Frontal cortex (tissue), 4 donors: ENCODE measurements at places on chromosomes 2 and 18.

DNA sequence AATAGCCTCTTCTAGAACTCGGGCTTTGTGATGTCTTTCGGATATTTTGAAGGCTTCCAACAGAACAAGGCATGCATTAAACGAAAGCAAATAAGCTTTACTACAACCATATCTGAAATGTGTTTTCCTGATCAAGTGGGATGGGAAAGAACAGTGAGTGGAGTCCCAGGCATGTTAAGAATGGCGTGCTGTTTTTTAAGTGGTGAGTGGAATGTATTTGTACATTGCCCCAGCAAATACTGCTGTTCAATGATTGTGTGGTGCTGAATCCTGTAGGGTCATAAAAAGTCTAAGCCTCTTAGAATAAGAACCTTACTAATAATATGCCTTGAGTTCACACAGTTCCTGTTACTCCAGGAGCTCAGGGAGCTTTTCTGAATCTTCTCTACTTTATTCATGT lies 52.5 kb downstream of the POMC start:
- DNase-seq = no peak

DNA sequence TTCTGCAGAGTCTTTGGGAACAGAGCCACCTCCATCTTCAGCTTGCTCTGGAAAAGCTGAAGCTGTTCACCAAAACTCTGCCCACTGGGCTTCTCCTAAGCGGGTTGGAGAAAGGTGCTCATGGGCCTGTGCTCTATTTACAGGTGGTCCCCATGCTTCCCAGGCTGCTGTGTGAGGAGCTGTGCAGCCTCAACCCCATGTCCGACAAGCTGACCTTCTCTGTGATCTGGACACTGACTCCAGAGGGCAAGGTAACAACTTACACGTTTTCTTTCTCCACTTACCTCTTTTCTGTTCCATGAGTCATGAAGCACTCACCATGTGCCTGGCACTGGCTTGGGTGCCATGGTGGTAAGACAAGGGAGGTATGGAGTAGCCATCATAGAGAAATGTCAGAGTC lies 129.5 kb upstream of the ALPP start:
- no peak for DNase-seq

- DNase-seq = no peak
Measured at GRCh38 chr2:139403948-139404347, 623.8 kb upstream of the NXPH2 start.

DNA sequence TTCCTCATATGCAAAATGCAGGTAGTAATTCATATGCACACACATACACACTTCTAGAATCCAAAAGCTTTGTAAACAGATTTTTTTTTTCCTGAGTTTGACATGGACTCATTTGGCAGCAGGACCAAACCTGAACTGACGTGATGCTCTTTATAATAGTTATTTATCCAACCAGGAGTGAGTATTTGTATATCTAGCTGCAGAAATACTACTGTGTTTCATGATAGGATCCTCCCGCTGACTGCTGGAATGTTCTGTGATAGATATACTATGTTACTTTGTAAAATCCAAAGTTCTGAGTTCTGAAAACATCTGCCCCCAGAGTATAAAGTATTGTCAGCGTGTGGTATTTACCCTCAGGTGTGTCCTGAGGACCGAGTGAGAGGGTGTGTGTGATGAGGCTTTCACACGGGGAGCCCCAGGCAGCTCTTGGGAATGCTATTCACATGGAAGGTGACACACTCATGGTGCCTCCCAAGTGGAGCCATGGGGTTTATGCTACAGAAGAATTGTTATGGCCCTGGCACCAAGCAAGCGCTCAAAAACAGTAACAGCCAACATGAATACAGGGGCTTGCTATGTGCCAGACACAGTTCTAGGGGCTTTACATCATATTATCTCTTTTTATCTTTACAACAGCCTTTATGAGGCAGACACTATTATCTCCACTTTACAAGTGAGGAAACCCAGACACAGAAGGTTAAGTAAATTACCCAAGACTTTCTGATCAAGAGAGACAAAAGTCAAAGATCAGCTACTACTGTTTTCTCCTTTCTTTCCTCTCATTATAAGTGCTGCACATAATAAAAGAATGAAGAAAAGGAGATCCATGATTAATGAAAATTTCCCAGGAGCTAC lies 16.7 kb upstream of the TXNDC2 start:
- no peak for DNase-seq

GRCh38 chr2:238915196-238915595 lies 67.3 kb downstream of the TWIST2 start:
- no peak for DNase-seq

GRCh38 chr2:183035298-183035953 lies 2.8 kb downstream of the NCKAP1 start:
- no peak for DNase-seq

GRCh38 chr18:63831080-63831788 lies 56.0 kb downstream of the SERPINB7 start:
- no peak for DNase-seq

GRCh38 chr2:71884303-71885042 lies 263.2 kb downstream of the CYP26B1 start:
- DNase-seq = no peak

DNA sequence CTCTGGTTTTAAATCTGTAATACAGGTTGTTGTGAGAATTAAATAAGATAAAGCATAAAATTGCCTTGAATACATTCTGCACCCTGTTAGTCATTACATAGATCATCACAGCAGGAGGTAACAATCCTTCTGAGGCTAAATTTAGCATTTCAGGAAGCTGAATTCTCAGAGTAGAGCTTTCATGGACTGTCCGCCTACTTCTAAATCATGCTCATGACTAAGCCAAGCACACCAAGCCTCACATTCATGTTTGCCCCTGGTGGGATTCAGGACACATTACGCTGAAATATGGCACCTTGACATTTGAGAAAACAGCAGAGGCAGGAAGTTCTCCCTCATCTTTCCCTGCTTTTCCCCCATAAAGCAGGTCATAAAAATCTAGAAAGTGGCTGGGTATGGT lies 16.6 kb upstream of the PIK3C3 start:
- no peak for DNase-seq

- no peak for DNase-seq
Measured at GRCh38 chr2:203669820-203670219, 36.6 kb upstream of the CD28 start.

DNA sequence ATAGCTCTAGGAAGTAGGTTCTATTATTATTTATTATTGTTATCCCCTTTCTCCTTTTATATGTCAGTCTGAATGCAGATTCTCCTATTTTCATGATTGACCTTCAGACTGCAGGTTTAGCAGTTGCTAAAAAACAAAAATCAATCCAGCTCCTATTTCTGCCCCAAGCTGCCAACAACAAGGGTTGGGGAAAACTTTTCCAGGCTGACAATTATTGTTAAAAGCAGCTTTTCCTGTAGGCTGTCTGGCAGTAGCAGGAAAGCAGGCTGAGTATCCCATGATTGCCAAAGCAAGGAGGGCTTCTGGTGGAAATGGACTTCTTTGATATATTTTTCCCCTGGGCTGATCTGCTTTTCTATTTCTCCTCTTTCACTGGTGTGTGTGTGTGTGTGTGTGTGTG lies 78.0 kb upstream of the CTLA4 start:
- no peak for DNase-seq

GRCh38 chr2:50975546-50975945 lies 56.4 kb downstream of the NRXN1 start:
- DNase-seq = no peak

GRCh38 chr18:48541747-48542400 lies 3.0 kb downstream of the CTIF start:
- no peak for DNase-seq
